NCI-H187 (cell line): ENCODE measurements at places on chromosomes 12 and 14.
A peak's percentile ranks its signal among the peaks of the same experiment; 100 is the strongest.

GRCh38 chr12:43105426-43105981 lies 446.5 kb downstream of the ADAMTS20 start:
- no peak for DNase-seq

- DNase-seq: peak; percentile 57
These were observed 117.1 kb upstream of the SLC35F4 start for GRCh38 chr14:57982804-57983634.

GRCh38 chr14:40981247-40981646 lies 625.4 kb upstream of the LRFN5 start:
- DNase-seq: no peak

GRCh38 chr14:99937475-99938244 lies 127.6 kb upstream of the EVL start:
- no peak for DNase-seq

DNA sequence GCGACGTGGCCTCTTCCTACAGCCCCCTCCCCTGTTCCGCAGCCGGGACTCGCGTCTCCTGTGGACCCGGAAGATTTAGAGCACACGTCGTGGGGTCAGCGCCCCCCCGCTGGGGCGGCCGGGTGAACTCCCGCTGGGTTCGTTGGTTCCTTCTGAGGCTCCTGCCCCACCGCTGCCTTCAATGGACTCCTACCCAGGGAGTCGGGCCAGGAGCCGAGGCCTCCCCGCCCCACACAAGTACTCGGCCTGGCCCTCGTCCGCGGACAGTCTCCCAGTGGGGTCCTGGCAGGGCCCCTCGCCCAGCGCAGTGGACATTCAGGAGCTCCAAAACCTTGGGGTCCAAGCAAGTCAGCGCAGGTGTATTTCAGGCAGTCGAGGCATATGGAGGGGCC lies 1.2 kb downstream of the MMP17 start:
- DNase-seq: no peak

GRCh38 chr12:51953089-51953488 lies 1.6 kb downstream of the ACVR1B start:
- no peak for DNase-seq

GRCh38 chr12:42192686-42193085 lies 45.4 kb downstream of the YAF2 start:
- no peak for DNase-seq

DNA sequence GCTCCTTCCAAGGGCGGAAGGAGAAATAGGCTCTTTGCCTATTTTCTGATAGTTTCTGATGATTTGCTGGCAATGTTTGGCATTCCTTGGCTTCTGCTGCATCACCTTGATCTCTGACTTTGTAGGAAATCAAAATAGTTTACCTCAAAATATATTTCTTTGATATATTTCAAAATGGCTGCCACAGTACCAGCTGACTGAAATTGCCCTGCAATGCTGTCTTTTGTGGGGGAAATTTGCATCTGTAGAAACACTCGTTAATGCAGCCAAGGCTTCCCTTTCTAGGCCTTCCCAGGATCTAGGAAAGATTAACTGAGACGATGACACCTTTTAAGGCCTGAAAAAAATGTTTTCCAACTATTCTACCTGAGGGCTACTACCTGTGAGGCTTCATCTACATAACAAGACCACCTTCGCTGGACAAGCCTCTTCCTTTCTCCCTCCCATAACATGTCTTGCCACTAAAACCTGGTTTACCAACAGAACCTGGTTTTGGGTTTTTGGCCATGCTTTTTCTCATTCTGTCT lies 212.8 kb upstream of the SSTR1 start:
- no peak for DNase-seq

DNA sequence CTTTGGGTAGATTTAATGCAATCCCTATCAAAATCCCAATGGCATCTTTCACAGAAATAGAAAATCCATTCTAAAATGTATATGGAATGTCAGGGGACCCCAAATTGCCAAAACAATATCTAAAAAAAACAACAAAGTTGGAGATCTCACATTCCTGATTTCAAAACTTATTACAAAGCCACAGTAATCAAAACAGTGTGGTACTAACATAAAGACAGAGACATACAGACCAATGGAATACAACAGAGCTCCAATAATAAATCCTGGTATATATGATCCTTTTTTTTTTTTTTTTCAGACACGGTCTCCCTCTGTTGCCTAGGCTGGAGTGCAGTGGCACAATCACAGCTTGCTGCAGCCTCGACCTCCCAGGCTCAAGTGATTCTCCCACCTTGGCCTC lies 4.7 kb downstream of the TMBIM4 start:
- no peak for DNase-seq

- DNase-seq: no peak
These were observed 197.7 kb downstream of the NAV3 start for GRCh38 chr12:78028426-78028825.

DNA sequence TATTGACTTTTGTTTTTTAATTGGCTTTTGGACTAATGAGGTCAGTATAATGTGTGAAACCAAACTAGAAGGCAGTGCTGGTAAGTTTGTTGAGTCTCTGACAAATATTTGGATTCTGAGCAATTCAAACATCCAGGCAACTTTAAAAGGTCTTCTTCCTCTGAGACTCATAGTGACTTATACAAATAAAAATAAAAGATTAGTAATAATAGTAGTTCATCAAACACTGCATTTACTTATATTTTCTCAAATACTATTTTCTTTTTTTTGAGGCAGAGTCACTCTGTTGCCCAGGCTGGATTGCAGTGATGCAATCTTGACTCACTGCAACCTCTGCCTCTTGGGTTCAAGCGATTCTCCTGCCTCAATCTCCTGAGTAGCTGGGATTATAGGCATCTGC lies 337.9 kb downstream of the DAD1 start:
- no peak for DNase-seq
